Muscle of arm (tissue), 14 donors: ENCODE measurements at places on chromosomes 16 and 17.
A peak's percentile ranks its signal among the peaks of the same experiment; 100 is the strongest.

DNA sequence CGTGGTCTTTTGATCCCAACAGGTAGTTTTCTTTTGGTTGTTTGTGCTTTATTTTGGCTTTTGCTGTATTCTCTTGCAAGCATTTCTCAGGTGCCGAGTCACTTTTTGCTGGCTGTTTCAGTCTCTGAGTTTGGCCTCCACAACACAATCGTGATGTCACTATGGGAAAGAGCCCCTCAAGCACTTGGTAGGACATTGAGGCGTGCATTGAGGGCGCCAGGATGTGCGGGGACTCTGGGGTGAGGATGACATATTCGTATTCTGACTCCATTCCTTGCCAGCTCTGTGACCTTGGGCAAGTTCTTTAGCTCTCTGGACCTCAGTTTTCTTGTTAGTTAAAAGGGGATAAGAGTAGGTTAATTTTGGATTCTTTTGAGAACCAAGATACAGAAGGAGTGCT is 13.0 kb downstream of the KSR1 start:
- no peak for DNase-seq

DNA sequence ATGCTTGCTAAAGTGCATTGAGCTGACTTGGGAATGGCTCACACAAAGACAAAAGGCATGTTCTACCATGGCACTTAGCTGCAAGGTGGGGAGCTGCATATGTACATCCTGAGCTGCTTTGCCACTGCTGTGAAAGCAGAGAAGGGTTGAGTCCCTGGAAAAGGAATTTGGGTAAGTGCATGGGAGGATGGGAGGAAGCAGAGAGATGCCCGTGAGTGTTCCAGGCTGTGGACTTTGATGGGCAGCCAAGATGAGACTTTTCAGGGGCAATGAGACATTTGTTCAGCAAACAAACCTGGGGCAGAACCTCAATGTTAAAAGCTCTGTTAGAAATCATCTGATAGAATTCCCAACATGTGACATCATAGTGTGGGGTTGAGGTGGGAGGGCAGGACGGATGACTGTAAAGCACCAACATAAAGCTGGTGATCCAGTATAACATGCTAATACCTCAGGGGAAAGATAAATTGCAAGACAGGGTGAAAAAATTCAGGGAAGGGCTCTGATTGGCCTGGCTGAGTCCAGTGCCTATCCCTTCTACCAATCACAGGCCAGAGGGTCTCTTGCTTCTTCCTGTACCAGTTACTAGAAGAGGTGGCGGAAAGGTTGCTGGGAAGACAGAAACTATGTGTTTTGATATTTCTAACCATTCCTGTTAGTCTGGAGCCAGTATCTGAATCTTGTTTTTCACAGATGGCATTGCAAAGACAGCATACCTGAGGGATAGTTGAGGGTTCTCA is 163.2 kb downstream of the UTP18 start:
- no peak for DNase-seq

GRCh38 chr16:84716740-84717139 is 16.9 kb downstream of the USP10 start:
- DNase-seq = no peak

- no peak for DNase-seq
These were observed 4.4 kb upstream of the PRR35 start for GRCh38 chr16:555528-556473.

- no peak for DNase-seq
These were observed 1.7 kb downstream of the TTC19 start for GRCh38 chr17:16001226-16001897.

DNA sequence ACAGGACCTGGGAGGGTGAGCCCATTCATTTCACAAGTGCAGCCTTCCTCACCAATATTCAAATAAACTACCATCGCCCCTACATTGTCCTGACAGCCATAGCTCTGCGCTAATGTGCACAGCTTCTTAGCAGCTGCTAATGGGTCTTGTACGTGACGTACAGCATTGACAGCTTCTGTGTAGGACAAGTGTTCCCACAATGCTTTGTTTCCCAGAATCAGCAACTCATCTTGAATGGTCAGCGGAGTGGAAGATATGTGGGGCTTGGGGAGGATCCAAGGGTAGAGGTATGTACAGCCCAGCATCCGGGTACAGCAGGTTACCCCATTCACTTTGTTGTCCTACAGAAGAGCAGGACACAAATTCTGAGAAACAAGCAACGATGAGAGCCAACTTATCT is 23.7 kb downstream of the MARVELD3 start:
- DNase-seq = no peak

DNA sequence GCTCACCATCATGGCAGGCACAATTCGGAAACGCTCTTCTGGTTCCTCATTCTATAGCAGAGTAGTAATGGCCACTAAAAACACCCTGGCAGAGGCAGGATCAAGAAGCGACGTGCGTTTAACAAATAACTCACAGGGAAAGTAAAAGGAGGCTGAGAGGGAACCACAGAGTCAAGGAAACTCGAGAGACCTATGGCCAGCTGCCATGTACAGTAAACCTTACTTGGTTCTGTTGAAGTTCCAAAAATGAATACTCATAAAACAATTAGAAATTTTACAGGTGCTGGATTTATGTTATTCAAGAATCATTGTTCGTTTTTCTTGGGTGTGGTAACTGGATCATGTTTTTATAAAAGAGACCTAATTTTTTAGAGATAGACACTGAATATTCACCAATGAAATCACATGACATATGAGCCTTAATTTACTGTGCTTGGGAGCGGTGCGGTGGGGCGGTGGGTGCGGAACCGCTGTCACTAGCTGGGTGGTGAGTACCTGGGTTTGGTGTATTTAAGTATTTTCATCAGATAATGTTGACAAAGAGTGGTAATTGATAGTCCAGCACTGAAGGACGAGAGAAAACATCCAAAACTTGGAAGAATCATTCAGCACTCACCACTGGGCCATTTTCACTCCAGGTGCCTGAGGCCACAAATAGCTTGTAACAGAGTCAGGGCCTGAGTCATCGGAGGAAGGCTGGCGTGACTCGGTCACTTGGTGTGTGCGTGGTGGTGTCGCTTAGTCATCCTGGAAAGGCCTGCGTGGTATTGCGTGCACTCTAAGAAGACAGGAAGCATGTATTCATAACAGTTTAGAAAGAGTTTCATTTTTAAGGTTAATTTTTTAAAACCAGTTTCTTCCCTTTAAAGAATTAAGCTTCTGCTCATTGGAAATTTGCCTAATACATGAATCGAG is 135.4 kb upstream of the CHMP6 start:
- no peak for DNase-seq

- DNase-seq = no peak
These were observed 9.6 kb downstream of the IFT140 start for GRCh38 chr16:1602285-1602684.

- DNase-seq = no peak
These were observed 10.0 kb downstream of the BTBD17 start for GRCh38 chr17:74351552-74352210.

DNA sequence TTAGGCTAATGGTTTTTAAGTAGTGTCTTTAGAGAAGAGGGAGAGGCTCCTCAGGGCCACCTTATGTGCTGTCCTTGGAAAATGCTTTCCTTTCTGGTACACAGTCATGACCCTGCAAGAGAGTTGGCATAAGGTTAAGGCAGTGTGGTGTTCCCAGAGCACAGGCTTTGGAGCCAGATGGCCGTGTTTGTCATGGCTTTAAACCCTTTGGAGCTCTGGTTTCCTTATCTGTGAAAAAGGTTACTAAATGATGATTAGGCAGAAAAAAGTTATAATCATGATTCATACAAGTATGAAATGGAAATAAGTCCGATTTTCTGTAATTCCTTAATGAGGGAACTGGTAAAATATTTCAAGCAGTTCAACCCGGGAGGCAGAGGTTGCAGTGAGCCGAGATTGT is 13.2 kb downstream of the UTP4 start:
- DNase-seq = no peak

GRCh38 chr16:72501739-72502593 is 330.0 kb upstream of the PMFBP1 start:
- DNase-seq = peak; percentile 70

- no peak for DNase-seq
These were observed 1.2 kb downstream of the CAMKK1 start for GRCh38 chr17:3891626-3892094.

DNA sequence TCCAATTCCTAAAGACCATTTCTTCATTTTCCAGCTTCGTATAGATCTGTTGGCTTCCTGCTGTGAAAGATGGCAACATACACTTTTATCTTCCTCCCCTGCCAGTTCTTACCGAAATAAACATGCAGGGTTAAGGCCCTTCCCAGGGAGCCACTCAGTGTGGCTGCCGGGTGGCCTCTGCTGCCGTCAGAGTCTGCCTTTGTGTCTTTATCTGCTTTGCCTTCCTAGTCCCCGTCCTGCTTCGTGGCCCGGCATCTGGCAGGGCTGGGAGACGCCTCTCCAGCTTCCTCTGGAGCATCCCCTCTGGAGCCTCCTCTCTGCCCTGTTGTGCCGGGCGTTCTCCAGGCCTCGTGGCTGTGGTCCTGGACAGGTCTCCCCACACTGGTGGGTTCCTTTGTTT is 30.3 kb upstream of the CAPN15 start:
- DNase-seq = no peak

- no peak for DNase-seq
These were observed 25.1 kb downstream of the UNC13D start for GRCh38 chr17:75819116-75819515.

- DNase-seq = no peak
These were observed 119.4 kb downstream of the OR1D5 start for GRCh38 chr17:2943981-2944380.

DNA sequence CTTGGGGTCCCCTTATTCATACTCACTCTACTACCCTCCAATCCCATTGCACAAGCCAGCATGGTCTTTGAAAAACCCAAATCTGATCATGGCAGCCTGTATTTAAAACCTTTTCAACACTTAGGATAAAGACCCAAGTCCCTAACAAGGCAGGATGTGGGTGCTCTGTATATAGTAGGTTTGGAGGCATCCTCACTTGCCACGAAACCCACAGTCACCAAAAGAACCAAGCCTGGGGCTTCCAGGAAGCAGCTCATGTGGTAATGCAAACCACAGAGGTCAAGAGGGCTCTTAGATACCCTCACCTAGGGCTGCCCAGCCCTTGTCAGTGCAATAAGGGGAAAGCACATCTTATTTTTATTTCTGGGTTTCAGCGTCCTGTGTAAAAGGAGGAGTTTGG is 218.6 kb upstream of the ASIC2 start:
- no peak for DNase-seq

GRCh38 chr17:62670202-62670821 is 42.8 kb downstream of the MRC2 start:
- no peak for DNase-seq

- no peak for DNase-seq
These were observed 500.1 kb downstream of the MAF start for GRCh38 chr16:79100447-79100846.

DNA sequence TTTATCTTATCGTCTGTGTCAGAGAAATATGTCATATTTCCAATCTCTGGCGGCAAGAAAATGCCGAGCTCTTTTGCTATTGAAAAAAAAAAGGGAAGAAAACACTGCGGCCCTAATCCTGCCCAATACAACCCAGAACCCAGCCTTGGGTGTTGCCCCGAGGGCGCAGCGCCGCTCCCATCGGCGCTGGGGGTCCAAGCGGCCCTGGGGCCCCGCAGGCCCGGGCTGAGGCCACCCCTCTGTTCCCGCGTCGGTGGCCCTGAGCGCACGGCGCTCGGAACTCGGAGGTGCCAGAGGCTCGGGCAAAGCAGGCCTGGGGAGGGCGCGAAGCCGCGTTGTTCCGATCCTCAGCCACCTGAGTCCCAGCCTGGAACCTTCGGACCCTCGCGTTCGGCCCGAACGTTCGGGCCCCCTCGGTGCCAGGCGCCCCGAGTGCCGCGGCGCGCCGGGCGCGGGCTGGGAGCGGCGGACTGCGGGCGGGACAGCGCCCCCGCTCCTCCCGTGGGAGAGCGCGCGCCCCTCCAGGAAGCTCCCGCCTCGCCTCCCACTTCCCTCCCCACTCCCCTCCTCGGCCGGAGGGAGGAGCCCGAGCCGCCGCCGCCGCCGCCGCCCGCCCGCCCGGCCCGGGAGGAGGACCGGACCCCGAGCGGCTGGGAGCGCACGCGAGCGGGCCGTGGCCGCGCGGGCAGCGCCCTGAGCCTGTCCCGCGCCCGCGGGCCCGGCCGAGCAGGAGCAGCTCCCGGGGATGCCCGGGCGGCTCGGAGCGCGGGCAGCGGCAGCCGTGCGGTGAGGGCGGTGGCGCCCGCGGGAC is at the start of gene CPNE2:
Gene CPNE2, plus strand, starts transcription at position 609 of the 811 bp plus-strand sequence. CDS start 18,160 bp downstream, outside the sequence.
- DNase-seq = no peak

GRCh38 chr16:80883159-80883642 is 78.8 kb upstream of the CDYL2 start:
- no peak for DNase-seq

- peak; percentile 41 for DNase-seq
These were observed 402.7 kb upstream of the TNRC6C start for GRCh38 chr17:77555741-77556291.

DNA sequence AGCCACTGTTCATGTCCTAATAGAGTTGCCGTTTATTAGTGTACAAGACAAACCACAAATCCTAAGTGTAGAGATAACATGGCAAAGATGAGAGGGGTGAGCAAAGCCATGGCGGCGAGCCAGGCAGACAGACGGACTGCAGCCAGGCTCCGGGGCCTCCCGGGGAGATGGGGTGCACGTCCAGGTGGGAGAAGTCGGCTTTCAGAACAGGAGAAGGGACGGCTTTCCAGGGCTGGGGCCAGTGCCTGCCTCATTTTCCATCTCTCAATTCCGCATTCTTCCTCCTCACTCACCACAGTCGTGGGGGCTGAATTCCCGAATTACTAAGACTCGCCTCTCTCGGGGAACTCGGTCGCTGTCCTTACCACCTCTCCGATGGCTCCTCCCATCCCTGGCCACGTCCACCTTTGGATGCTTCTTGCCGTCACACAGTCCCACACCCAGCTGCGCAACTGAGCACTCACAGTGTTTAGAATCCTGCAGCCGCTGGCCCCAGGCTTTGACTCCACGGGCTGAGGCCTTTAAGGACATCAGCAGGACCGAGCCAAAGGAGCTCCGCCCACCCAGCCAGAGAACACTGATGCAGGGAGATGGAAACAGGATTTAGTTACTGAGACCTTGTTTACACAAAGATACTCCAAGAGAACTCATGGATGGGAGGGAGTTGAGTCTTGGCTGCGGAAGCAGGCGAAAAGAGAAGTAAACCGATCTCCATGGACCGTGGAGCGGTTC is 59.7 kb downstream of the RNF112 start:
- peak; percentile 85 for DNase-seq

DNA sequence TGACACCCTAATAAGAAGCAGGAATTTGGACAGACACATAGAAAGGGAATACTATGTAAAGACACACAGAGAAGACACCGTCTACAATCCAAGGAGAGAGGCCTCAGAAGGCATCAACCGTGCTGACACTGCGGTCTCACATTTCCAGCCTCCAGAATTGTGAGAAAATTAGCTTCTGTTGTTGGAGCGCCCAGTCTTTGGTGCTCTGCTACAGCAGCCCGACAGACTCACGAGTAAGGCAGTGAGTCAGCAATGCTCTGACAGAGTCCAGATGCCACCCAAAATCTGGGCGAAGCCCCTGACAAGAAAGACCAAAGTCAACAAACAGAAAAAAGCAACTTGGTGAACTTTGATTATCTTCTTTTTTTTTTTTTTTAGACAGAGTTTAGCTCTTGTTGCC is 32.5 kb upstream of the RAI1 start:
- DNase-seq = no peak

DNA sequence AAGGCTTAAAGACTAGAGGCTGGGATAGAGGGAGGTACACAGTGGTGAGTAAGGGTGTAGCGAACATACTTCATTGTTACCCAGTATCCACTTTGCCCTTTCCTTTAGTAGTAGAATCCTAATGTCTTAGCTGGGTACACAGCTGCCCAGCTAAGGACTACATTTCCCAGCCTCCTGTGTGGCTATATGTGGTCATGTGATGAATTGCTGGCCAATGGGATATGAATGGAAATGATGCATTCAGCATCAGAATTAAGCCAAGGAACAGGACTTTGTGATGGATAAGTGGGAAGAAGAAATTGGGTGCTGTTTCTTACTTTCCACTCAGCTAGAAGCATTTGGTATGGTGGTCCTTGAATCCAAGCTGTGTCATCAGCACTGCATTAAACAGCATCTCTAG is 55.9 kb downstream of the FOXL1 start:
- no peak for DNase-seq
